Eye (tissue), 1 donor: ENCODE measurements at places on chromosomes 6 and 20.

DNA sequence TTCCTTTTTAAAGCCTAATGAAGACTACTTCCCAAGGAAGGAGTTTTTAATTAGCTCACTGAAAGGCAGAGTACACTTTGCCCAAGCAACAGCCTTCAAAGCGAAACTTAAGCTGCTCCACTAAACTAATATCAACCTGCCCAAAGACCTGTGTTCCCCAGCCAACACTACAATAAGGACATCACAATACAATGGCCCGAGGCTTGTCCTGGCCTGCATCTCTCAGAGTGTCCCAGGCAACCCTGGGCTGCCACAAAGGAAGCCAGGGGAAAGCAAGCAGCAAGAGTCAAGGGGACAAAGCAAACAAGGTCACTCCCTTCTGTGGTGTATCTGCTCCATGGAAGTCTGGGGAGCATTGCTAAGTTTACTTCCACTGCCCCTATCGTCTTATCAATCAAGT is 52.3 kb downstream of the PIGU start:
- DNase-seq = no peak

- no peak for DNase-seq
These were observed 329.0 kb downstream of the ESR1 start for GRCh38 chr6:152136449-152136825.

- peak; percentile 61 for DNase-seq
These were observed 8.1 kb upstream of the TSPYL1 start for GRCh38 chr6:116287689-116288282.

- DNase-seq = peak; percentile 97
These were observed at the start of gene HM13 for GRCh38 chr20:31514154-31515071. HM13 (plus strand) TSS chr20:31514442; CDS start chr20:31514552, 110 bp downstream.

DNA sequence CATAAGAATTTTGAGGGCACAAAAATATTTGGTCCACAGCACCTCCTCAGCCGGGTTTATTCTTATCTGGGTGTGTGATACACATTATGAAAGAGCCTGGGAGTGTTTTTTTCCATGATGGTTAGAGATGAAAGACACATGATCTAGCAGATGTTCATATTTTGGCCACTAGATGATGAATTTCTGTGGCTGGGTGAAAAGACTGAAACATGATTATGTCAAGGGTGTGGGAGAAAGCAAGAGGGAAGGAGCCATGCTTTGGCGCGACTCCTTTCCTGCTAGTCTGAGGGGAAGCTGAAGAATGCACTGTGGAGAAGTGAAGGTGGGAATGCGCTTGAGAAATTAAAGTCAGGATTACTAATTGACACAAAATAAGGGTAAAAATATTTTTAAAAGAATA is 102.3 kb downstream of the SH3BGRL2 start:
- DNase-seq = no peak

DNA sequence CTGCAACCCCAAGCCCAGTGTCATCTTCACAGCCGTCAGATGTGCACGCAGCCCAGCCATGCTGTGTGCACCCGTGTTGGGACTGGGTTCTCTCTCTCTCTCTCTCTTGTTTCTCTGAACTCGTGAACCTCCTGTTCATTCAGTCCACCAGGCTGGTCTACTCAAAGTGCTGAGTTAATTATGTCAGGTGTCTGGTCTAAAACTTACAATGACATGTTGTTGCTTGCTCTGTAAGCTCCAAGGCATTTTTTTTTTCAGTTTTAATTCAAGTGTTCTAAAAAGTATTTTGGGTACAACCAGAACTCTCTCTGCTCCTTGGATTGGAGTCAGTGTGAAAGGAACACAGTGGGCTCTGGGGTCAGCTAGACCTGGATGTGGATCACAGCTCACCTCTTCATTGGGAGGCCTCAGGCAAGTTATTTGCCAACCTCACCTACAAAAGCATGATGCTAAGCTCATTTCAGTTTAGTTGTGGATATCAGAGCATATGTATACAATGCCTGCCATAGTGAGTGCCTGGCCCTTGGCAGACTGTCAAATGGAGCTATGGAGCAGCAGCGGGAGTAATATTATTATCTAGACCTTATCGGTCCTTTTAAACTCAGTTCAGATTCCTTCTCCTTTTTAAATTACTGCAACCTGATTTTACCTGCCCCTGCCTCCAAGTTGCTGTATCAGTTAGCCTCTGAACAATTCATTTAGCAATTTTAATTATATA is 59.5 kb downstream of the PLEKHG1 start:
- DNase-seq = no peak

DNA sequence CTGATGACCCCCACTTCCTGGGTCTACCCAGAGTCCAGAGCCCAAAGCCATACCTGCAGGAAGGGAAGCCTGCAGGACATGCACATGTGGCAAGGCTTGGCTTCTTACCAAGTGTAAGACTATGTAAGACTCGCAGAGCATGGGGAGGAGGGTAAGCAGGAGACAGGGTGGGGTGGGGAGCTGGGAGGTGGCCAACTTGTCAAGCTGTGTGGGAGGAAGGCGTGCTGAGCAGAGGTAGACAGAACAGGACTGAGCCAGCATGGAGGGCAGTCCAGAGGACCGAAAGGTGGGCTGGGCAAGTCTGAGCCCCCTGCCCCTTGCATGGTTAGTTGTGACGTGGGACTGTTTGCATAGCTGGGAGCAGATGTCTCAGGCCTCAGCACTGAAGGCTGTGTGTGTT is 53.4 kb upstream of the RNF24 start:
- no peak for DNase-seq

- DNase-seq = no peak
These were observed 11.2 kb downstream of the KCNQ2 start for GRCh38 chr20:63461104-63461763.

DNA sequence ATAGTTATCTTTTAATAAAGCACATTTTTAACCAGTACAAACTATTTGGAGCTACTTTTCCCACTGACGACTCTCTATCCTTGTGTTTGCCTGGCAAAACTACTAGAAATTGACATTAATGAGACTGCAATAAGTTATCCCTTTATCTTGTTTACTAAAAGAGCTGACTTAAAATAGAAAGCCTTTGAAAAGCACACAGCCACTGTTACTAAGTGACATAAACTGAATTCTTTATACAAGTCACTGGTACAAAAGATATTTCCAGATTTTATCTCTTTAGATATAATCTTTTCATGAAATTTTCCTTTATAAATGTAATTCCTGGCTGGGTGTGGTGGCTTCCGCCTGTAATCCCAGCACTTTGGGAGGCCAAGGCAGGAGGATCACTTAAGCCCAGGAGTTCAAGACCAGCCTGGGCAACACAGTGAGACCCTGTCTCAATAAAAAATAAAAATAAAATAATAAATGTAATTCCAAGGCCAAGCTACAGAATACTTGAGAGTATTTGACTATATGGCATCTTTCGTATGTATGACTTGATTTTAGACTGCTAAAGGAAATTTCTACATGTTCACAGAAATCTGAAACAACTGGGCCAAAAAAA is 9.5 kb downstream of the MBOAT1 start:
- DNase-seq = no peak

GRCh38 chr6:131651782-131652181 is 14.7 kb downstream of the ENPP3 start:
- DNase-seq = no peak

- no peak for DNase-seq
These were observed 136.5 kb downstream of the ATXN1 start for GRCh38 chr6:16624636-16625290.

DNA sequence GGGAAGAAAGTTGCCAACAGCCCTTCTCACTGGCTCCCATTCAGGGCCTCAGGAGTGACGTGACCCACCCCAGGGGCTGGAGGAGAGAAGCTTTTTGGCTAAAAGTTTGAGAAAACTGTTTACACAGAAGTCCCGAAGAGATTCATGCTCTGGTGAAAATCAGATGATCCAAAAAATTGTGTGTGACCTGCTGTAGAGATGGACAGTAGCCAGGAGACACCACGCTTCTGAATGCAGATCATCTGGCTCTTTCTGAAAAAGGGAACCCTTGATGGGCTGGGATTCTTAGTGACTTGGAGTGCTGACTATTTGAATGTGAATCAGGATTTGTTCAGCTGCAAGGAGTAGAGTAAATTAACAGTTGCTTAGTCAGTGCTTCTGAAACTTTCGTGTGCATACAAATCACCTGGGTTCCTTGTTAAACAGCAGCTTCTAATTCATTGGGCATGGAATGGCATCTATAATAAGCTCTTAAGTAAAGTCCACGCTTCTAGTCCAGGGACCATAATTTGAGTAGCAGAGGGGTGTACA is 265.1 kb downstream of the PREX1 start:
- DNase-seq = no peak

DNA sequence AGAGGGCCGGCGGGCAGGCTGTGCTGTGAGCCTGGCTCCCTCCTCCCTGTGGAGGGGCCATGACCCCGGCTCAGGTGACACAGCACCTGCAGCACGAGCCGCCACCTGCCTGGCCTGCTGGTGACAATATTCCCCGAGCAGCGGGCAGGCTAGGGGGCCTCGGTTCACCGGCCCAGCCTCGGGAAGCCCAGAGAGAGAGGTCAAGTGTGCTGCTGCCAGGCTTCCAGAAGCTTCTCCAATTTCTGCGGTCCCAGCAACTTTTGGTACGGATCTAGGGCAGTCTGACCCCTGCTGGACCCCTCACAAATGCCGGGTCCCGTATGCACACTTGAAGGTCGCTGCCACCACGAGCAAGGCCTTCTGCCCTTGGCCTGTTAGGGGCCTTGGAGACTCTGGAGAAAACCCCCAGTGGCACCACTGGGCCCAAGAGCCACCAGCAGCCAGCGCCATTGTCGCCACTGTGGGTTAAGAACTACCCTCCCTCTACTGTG is 38.6 kb upstream of the NOL4L start:
- DNase-seq = no peak

GRCh38 chr6:16296061-16296670 is 57.8 kb downstream of the GMPR start:
- no peak for DNase-seq

DNA sequence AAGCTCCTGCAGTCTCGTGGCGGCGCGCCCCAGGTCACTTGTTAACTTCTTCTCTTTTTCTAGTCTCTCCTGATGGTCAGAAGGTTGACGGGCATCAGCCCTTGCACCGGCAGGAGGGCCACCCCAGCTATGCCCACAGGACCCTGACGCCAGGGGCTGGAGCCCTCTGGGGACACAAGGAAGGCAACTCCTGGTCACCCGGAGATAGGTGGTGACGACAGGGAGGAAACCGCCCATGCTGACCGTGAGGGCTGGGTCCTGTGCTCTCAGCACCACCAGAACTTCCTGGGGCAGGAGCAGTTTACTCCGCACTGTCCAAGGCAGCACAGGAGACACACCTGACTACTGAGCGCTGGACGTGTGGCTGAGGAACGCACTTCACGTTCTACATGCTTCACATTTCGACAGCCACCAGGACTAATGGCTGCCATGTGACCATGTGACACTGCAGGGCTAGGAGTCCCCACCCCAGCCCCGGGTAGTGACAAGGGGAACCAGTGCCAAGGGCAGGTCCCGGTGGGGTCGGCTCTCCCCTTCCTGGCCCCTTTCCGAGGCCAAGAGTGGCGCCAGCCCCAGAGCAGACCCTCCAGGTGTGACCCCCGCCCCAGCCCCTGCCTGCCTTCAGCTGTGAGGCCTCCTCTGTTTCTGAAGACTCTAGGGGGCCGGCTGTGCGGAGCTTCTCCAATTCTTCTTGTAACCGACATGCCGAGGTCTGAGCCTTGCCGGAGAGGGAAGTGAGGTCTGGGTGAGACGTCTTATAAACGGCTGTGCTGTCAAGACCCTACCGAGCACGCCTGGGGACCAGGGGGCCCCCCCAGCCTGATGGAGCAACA is 45.2 kb downstream of the DSTN start:
- no peak for DNase-seq

GRCh38 chr20:62156592-62157386 is 13.2 kb downstream of the SS18L1 start:
- peak; percentile 82 for DNase-seq

- DNase-seq = peak; percentile 84
These were observed 1.3 kb downstream of the BTBD3 start for GRCh38 chr20:11918981-11919380.
